ENCODE measurements at places on chromosomes 2 and 18. TPM values are rescaled to one million over a fixed set of nuclear protein-coding genes. Genes with fewer than 3 reads are reported as not detected.
A peak's percentile ranks its signal among the peaks of the same experiment; 100 is the strongest.

DNA sequence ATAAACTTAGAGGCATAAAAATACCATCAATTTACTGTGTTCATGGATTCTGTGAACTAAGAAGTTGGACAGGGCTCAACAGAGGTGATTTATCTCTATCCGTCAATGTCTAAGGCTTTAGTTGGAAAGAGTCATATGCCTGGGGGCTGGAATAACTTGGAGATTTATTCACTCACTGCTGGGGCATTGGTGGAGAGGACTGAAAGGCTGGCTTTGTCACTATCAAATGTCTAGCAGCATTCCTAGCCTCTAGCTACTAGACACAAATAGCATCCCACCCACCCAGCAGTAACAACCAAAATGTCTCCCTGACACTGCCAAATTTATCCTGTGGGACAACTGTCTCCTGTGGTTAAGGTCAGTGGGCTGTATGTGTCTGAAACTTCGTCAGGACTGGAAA is 71.0 kb downstream of the EVA1A start:
- DNase-seq, result no peak

GRCh38 chr2:61016392-61017002 is 1.0 kb upstream of the PEX13 start:
- DNase-seq, result no peak

DNA sequence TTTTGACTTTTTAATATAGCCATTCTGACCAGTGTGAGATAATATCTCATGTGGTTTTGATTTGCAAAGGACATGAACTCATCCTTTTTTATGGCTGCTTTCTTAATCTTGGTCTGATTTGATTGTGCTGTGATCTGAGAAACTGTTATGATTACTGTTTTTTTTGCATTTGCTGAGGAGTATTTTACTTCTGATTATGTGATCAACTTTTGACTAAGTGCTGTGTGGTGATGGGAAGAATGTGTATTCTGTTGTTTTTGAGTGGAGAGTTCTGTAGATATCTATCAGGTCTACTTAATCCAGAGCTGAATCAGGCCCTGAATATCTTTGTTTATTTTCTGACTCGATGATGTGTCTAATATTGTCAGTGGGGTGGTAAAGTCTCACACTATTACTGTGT is 16.8 kb downstream of the SP140L start:
- DNase-seq, result no peak

GRCh38 chr2:45776160-45776955 is 124.9 kb downstream of the PRKCE start:
- DNase-seq, result no peak

DNA sequence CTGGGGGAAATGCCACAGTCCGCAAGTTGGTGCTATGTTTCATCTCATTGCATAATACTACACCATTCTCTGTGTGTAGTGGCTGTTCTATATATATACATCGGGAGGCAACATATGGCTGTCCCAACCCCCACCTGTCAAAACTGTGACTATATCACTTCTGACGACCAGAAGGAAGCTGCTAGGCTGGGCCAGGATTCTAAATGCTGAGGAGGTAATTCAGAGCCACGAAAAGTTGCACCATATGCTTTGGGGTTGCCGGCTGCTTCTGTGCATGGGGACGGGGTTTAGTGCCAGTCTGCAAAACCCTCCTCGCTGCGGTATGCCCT is 117.3 kb downstream of the MSH2 start:
- DNase-seq, result no peak

GRCh38 chr2:152508446-152508845 is 173.5 kb downstream of the FMNL2 start:
- DNase-seq, result peak; percentile 66

GRCh38 chr2:11652553-11652952 is 17.4 kb downstream of the NTSR2 start:
- no peak for DNase-seq

- peak; percentile 71 for DNase-seq
Observed at GRCh38 chr18:57806978-57807285, 3.8 kb upstream of the ATP8B1 start.

GRCh38 chr18:9771261-9771976 is 63.3 kb downstream of the RAB31 start:
- peak; percentile 74 for DNase-seq

DNA sequence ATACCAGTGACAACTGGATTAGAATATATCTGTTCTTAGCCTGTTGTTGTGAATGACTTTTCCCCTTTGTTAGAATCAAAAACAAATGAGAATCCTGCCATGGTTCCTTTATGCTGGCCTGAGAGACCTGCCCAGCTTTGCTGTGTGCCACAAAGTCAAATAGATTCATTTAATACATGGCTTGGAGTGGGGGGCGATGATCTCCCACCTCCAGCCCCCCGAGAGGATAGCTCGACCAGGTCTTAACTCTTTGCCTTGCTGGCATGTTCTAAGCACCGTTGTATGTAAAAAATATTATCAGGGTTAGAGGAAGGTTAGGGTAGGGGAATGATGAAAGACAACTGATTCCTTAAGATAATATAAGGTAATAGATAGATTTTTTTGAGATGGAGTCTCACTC is 22.2 kb upstream of the DGKD start:
- no peak for DNase-seq

GRCh38 chr2:55857766-55858165 is 65.8 kb downstream of the EFEMP1 start:
- DNase-seq, result no peak

DNA sequence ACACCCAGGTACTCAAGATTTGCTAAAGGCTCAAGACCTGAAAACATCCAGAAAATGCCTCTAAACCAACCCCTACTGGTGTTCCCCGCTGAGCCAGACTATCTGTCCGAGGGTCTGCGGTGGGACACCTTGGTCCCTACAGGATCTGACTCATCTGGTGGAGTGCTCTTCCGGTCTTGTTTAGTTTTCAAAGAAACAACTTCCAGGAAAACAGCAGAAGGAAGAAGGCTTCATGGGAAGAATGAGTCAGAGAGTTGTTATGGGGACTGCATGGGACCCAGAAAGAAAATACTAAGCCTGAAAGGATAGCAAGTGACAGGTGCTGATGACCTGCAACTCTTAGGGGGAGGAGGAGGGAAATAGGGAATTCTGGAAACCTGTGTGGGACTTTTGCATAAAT is 41.3 kb downstream of the ZFP36L2 start:
- no peak for DNase-seq

DNA sequence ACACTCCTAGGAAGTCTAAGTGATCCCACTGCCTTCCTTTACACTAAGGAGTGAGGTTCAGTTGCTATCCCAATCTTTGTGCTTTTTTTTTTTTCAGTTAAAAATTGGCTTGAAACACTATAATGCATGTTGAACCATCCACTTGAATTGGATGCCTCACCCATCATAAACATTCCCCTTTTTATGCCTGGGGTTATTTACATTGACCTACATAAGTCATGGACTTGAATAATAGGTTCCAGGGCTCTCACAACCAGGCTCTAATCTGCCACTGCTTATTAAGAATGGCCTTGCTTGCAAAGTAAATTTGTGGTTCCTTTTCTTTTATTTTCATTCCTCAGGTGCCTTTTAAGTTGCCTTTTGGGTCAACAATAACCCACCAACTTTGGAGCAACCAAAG is 236.1 kb upstream of the MEIS1 start:
- DNase-seq, result peak; percentile 25

DNA sequence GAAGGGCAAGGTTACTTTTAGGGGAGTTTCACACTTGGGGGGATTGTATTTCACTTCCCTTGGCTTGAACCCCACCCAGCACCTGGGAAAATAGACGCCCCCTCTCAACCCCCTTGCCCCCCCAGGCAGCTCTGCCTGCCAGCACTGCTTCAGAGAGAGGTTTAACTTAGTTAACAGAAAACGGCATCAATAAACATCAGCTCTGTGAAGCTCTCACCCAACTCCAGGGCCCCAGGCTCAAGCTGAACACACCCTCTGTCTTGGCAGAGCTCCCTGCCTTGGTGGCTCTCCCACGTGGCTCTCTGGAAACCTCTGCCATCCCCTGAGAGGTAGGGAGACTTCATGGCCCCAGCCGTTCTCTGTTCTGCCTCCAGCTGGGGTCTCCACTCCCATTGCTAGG is 244.1 kb downstream of the ACKR3 start:
- DNase-seq, result no peak

GRCh38 chr2:28366496-28367282 is 26.0 kb upstream of the FOSL2 start:
- DNase-seq, result no peak

GRCh38 chr18:42087235-42087634 is 132.2 kb downstream of the PIK3C3 start:
- DNase-seq, result no peak

- peak; percentile 49 for DNase-seq
Observed at GRCh38 chr18:48441405-48441881, 32.3 kb upstream of the ZBTB7C start.

- DNase-seq, result no peak
Observed at GRCh38 chr2:15133461-15133860, 427.7 kb downstream of the NBAS start.

GRCh38 chr2:140436936-140437335 is 1656.7 kb upstream of the NXPH2 start:
- DNase-seq, result no peak

GRCh38 chr2:8388781-8389180 is 293.1 kb upstream of the ID2 start:
- DNase-seq, result no peak

- DNase-seq, result no peak
Observed at GRCh38 chr18:50509012-50509411, 50.9 kb upstream of the MAPK4 start.

DNA sequence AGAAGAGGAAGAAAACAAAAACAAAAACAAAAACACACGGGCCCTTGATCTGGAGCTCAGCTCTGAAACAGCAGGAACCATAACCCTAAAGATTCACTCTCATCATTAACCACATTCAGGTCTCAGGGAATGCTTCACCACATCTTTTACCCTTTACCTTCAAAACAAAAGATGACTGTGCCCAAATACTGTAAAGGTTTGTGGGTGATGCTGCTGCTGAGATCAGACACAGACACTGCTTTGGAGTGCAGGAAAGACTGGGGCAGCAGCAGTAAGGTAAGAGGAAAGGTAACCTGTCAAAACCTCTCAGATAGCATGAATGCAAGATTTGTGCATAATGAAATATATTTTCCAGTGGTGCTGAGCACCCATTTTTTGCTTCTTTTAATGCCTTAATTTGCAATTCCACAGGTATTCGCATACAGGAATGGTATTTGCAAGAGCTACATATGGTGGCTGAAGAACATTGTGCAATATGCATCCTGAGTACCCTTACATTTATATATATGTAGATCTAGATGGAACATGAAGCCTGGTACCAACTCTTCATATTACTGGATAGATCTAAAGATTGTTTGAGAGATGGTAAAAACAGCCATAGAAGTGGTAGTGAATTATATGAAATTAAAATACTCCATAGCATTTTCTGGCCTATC is 4.1 kb upstream of the FLACC1 start:
- no peak for DNase-seq

- DNase-seq, result peak; percentile 34
Observed at GRCh38 chr2:68901199-68901514, 30.0 kb upstream of the BMP10 start.

- DNase-seq, result peak; percentile 90
Observed at GRCh38 chr2:166632616-166633015, 138.6 kb upstream of the SCN7A start.

GRCh38 chr18:63137999-63138435 is 181.6 kb downstream of the BCL2 start:
- DNase-seq, result no peak

GRCh38 chr2:70935468-70936164 is at the start of gene ATP6V1B1:
Gene ATP6V1B1, plus strand, starts transcription at chr2:70935900. Its CDS starts 55 bp downstream, at chr2:70935955.
- peak; percentile 42 for DNase-seq

DNA sequence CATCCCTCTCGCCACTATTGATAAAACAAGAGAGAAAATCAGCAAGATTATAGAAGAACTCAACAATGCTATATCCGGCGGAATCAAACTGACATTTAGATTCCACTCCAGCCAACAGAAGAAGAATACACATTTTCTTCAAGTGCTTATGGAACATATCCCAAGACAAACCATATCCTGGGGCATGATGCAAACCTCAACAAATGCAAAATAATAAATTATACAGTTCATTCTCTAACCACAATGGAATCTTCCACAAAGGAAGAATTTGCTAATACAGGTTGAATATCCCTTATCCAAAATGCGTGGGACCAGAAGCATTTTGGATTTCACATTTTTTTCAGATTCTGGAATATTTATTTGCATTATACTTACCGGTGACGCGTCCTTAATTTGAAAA is 51.4 kb upstream of the YPEL5 start:
- no peak for DNase-seq

The EIF2AK2 gene
- total RNA-seq, result 29.6 TPM

The AMER3 gene
- total RNA-seq, result not detected

The C2orf80 gene
- total RNA-seq, result not detected

The ALKAL2 gene
- not detected for total RNA-seq

The CD28 gene
- total RNA-seq, result not detected

The SLC16A14 gene
- total RNA-seq, result 0.56 TPM

The C1GALT1C1L gene
- total RNA-seq, result 0.27 TPM

The FKBP7 gene
- total RNA-seq, result 8.4 TPM

The CD207 gene
- not detected for total RNA-seq

The TRIB2 gene
- 14.3 TPM for total RNA-seq

The FEV gene
- not detected for total RNA-seq

Measured in MCF 10A (cell line).